Amniotic epithelial cell (primary cell): ENCODE measurements at places on chromosomes 2 and 18.

- no peak for DNase-seq
These were observed 207.4 kb upstream of the HDAC4 start for GRCh38 chr2:239608260-239608659.

GRCh38 chr2:98518101-98518500, 73.4 kb downstream of the INPP4A start:
- DNase-seq: peak; percentile 59

- no peak for DNase-seq
These were observed 81.9 kb downstream of the CCDC93 start for GRCh38 chr2:117931978-117932377.

- peak; percentile 22 for DNase-seq
These were observed 132.1 kb upstream of the DNMT3A start for GRCh38 chr2:25473758-25474340.

DNA sequence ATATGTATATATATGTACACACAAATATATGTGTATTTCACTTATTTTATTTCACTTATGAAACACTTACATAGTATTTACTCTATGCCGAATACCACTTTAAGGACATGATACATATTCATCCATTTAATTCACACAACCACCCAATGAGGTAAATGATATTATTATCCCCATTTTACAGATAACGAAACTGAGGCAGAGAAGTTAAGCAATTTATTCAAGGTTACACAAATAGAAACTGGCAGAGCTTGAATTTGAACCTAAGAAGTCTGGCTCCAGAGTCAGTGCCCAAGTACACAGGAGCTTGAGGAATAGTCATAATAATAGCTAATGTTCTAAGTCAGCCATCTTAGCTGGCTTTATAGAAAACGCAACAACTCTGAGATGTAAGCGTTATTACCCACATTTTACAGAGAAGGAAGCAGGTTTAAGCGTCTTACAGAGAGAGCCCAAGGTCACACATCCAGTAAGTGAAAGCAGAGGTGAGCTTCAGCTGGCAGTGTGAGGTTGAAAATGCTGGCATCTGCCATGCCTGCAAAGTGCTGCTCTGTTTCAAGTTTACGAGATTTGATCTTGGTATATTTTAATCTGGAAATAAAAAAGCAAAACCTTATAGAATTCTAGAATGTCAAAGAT, 326.9 kb downstream of the LPIN1 start:
- DNase-seq: no peak
